ENCODE measurements at places on chromosomes 7 and 10. TPM values are rescaled to one million over a fixed set of nuclear protein-coding genes. Genes with fewer than 3 reads are reported as not detected.
A peak's percentile ranks its signal among the peaks of the same experiment; 100 is the strongest.

GRCh38 chr10:117551330-117552155, 9.0 kb downstream of the EMX2 start:
- no peaks in the 10 kb centered on the region for H3K36me3 ChIP-seq
- H3K27me3 ChIP-seq, result peaks cover 17% of the 10 kb centered on the region
- H3K27ac ChIP-seq, result no peak overlapping the region
- no peak for DNase-seq
- H3K4me3 ChIP-seq, result no peak overlapping the region

The C10orf67 gene
- not detected for total RNA-seq

The UMAD1 gene
- 12.7 TPM for total RNA-seq

The FAM221A gene
- 2.2 TPM for total RNA-seq

DNA sequence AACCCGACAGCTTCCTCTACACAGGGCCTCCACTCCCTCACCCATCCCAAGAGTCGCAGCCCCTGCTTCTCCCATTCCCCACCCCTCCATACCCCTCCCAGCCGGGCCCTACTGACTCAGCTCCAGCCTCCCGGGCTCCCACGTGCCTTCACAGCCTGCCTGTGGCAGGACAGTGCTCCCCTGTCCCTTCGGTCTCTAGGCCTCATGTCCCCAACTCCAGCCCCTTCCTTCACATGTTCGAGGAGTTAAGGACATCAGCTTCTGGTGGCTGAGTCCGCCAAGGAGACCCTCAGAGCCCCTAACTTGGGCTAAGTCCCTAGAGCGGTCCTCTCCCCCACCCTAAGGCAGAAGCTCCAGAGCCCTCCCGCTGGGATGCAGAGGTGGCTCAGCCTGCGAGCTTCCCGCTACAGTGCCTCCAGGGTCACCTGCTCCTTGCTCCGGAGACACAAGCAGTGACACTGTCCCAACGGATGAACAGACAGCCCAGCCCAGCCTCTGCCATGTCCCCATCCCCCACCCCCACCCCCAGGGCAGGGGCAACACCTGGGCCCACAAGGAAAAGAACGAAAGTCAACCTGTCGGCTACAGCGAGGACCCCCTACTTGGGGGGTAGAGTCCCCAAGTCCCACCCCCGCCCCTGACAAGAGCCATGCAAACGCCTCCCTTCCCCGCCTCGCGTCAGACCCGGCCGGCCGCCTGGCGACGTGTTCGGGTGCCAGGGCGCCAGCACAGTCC, 716 bp downstream of the SMARCD3 start:
- no peaks in the 10 kb centered on the region for H3K27me3 ChIP-seq
- H3K4me1 ChIP-seq, result peaks cover 40% of the 10 kb centered on the region
- peak overlapping the region; percentile 79 for H3K27ac ChIP-seq
- no peak for DNase-seq

The RET gene
- 5.9 TPM for total RNA-seq

The C10orf105 gene
- not detected for total RNA-seq

GRCh38 chr10:84059526-84059925, 79.8 kb upstream of the GHITM start:
- no peak for DNase-seq
- H3K4me3 ChIP-seq, result no peak overlapping the region
- no peak overlapping the region for H3K27ac ChIP-seq
- no peaks in the 10 kb centered on the region for H3K36me3 ChIP-seq
- peaks cover 54% of the 10 kb centered on the region for H3K27me3 ChIP-seq
- no peaks in the 10 kb centered on the region for H3K4me1 ChIP-seq

The CDHR3 gene
- 5.5 TPM for total RNA-seq

The PODXL gene
- 37.5 TPM for total RNA-seq

The DUS4L gene
- 12.6 TPM for total RNA-seq

DNA sequence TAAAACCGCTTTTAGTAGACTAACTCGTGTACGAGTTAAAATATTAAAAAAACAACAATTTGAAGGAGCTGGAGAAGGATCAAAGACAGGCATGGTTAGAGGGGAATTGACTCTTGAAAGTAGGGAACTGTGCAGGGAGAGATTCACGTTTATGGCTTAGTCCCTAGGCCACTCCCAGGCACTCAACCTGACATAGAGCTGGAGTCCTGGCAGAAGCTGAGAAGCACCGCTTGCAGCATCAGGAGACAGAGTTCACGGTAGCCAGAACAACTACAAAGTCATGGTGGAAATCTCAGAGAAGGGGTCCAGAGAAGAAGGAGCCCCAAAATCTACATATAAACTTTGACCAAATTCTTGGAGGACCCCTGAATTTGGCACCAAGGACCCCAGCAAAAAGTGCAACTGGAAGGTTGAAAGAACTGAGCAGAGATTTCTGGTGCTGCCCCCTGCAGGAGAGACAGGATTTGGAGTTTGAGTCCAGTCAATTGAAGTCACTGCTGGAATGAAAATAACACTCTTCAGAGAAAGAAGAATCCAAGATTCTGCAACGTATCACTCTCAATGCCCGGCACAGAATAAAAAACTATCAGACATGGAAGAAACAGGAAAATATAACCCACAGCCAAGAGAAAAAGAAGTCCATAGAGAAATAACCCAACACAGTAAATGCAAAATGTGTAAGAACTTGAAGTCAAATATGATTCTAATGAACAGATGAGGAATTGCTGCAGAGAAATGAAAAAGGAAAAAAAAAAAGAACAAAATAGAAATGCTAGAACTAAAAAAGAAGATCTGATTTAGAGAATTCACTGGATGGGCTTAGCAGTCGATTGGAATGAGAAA, 493.3 kb upstream of the PODXL start:
- H3K4me1 ChIP-seq, result no peaks in the 10 kb centered on the region
- H3K4me3 ChIP-seq, result no peak overlapping the region
- DNase-seq, result peak; percentile 16
- no peak overlapping the region for H3K27ac ChIP-seq
- peaks cover 40% of the 10 kb centered on the region for H3K27me3 ChIP-seq

GRCh38 chr7:146414937-146415336, 298.3 kb downstream of the CNTNAP2 start:
- no peaks in the 10 kb centered on the region for H3K27me3 ChIP-seq
- no peak overlapping the region for H3K27ac ChIP-seq
- no peaks in the 10 kb centered on the region for H3K36me3 ChIP-seq
- DNase-seq, result no peak
- H3K4me3 ChIP-seq, result no peak overlapping the region

DNA sequence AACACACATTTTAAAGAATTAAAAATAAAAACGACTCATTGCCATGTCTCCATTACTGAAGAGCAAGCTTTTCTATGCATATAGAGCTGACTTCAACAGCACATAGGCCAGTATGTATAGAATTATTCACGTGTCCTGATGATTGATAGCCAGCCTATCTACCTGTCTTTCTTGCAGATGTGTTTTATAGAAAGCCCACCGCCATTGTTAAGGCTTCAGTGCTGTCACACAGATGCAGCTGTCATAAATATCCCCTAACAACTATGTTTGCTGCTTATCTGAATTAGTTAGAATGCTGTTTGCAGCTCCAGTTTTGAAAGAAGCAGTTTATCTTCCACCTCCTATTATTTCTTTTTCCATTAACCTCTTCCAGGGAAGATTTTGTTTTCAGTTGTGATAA, 235.9 kb downstream of the SLC25A13 start:
- H3K4me3 ChIP-seq, result no peak overlapping the region
- peaks cover 30% of the 10 kb centered on the region for H3K27me3 ChIP-seq
- no peak for DNase-seq

The GIMAP5 gene
- 0.57 TPM for total RNA-seq

DNA sequence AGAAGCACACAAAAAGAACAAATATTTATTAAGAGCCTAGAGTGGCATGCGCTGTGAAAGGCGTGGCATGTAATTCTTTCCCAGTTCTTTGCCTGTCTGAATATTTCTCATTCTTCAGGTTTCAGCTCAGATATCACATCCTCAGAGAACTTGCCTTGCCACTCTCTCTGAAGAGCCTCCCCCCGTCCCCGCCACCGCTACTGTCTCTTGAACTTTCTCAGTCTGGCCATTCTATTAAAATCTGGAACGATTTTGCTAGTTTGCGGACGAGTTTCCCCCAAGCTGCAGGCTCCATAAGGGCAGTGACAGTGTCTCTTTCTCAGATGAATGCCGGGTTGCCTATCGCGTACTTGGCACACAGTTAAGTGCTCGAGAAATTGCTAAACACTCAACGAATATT, 787 bp upstream of the PLEKHA1 start:
- no peak for DNase-seq
- H3K27me3 ChIP-seq, result no peaks in the 10 kb centered on the region
- peak overlapping the region; percentile 75 for H3K4me3 ChIP-seq
- no peak overlapping the region for H3K27ac ChIP-seq

- no peaks in the 10 kb centered on the region for H3K36me3 ChIP-seq
- no peak for DNase-seq
- H3K4me3 ChIP-seq, result no peak overlapping the region
- H3K27me3 ChIP-seq, result peaks cover 14% of the 10 kb centered on the region
- no peaks in the 10 kb centered on the region for H3K4me1 ChIP-seq
Measured at GRCh38 chr10:7480742-7481367, 70.0 kb upstream of the SFMBT2 start.

- H3K36me3 ChIP-seq, result no peaks in the 10 kb centered on the region
- DNase-seq, result no peak
- H3K27me3 ChIP-seq, result peaks cover 19% of the 10 kb centered on the region
- H3K27ac ChIP-seq, result no peak overlapping the region
Measured at GRCh38 chr10:43959364-43960134, 310.9 kb upstream of the ZNF32 start.

The TAS2R4 gene
- total RNA-seq, result 1.2 TPM

GRCh38 chr10:71246591-71247413, 34.4 kb downstream of the UNC5B start:
- peak overlapping the region; percentile 30 for H3K4me3 ChIP-seq
- H3K27me3 ChIP-seq, result no peaks in the 10 kb centered on the region
- no peaks in the 10 kb centered on the region for H3K36me3 ChIP-seq
- H3K27ac ChIP-seq, result peak overlapping the region; percentile 67
- DNase-seq, result peak; percentile 56

DNA sequence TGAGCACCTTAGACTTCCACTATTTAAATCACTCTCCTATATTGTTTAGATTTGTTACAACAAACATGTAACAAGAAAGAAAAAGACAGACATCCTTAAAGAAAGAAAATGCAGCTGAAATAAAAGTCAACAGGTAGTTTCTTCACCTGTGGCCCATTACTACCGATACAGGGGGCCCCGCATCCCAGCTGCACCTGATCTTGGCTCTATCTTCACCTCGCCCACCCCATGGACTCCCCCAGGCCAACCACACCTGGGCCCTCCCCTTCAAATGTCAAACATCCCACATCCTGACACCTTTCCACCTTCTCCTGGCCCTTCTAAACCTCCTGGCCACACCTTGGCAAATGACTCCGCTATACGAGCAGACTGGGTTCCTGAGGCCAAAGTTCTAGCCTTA, 7.0 kb downstream of the DDX56 start:
- peaks cover 23% of the 10 kb centered on the region for H3K4me1 ChIP-seq
- DNase-seq, result no peak
- no peaks in the 10 kb centered on the region for H3K27me3 ChIP-seq
- H3K27ac ChIP-seq, result no peak overlapping the region
- peaks cover 60% of the 10 kb centered on the region for H3K36me3 ChIP-seq

DNA sequence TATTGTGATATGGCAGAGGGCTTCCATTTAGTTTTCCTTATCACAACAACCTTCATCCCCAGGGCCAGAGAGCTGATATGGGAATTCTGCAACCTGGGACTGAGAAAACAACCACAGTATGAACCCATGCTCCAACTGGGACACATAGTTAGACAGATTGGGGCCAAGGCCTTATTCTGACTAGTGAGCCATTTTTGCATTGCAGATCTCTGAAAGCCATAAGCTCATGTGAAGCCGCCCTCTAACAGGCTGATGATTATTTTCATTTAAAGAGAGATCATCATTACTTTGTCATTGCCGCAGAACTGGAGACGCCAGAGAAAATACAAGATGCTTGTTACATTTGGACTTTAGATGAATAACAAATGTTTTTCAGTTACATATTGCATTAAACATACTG, 791.7 kb upstream of the POM121L12 start:
- H3K4me3 ChIP-seq, result no peak overlapping the region
- no peaks in the 10 kb centered on the region for H3K36me3 ChIP-seq
- DNase-seq, result no peak
- H3K27me3 ChIP-seq, result no peaks in the 10 kb centered on the region
- H3K4me1 ChIP-seq, result no peaks in the 10 kb centered on the region

- no peak overlapping the region for H3K27ac ChIP-seq
- H3K36me3 ChIP-seq, result no peaks in the 10 kb centered on the region
- no peaks in the 10 kb centered on the region for H3K4me1 ChIP-seq
Measured at GRCh38 chr10:132385389-132385667, 11.7 kb upstream of the PWWP2B start.

The JAKMIP3 gene
- 0.17 TPM for total RNA-seq

- H3K27me3 ChIP-seq, result no peaks in the 10 kb centered on the region
- no peak overlapping the region for H3K27ac ChIP-seq
- H3K4me1 ChIP-seq, result peaks cover 8% of the 10 kb centered on the region
- H3K4me3 ChIP-seq, result no peak overlapping the region
Measured at GRCh38 chr7:55360486-55360885, 4.7 kb upstream of the LANCL2 start.

- H3K4me1 ChIP-seq, result peaks cover 7% of the 10 kb centered on the region
- no peaks in the 10 kb centered on the region for H3K27me3 ChIP-seq
- no peak overlapping the region for H3K4me3 ChIP-seq
- H3K36me3 ChIP-seq, result no peaks in the 10 kb centered on the region
- no peak for DNase-seq
Measured at GRCh38 chr7:19984231-19984632, 210.8 kb upstream of the TMEM196 start.

- no peaks in the 10 kb centered on the region for H3K36me3 ChIP-seq
- H3K27me3 ChIP-seq, result no peaks in the 10 kb centered on the region
Measured at GRCh38 chr10:118742032-118742431, 12.7 kb downstream of the CACUL1 start.

The LBX1 gene
- total RNA-seq, result not detected

DNA sequence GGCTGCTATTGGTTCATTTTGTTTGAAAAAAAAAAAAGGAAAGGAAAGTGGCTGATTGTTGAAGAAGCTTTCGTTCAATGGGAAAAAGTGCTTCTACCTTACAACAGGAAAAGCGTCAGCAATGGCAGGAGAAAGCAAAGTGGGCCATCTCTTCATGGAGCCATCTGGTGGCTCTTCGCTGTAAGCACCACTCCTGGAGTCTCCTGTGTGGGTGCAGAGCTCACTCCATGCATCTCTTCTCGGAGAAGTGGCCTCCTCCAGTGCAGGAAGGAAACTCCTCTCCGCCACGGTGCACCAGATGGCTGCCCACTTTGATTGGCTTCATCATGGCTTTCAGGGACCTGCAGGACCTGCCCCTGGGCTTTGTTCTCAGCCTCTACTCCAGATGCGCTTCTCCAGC, 250.9 kb downstream of the PTEN start:
- no peaks in the 10 kb centered on the region for H3K27me3 ChIP-seq
- H3K4me3 ChIP-seq, result no peak overlapping the region
- DNase-seq, result peak; percentile 35
- H3K4me1 ChIP-seq, result peaks cover 10% of the 10 kb centered on the region
- H3K27ac ChIP-seq, result no peak overlapping the region

DNA sequence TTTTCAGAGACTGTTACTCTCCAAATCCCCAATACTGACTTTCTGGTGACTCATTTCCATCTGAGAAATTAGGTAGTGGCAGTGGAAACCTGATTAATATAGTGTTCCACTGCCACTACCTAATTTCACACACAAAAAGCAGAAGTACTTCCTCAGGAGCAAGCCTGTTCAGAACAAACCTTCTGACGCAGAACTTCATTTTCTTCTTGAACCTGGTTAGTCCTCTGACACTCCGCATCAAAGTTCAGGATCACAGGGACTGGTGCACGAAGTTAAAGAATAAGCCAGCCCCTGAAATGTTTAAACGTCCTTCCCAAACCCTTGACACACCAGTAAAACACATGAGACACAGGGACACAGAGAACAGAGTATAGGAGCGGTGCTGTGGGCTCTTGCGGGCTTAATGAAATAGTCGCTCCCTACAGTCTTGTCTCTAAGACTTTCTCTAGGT, 4.4 kb downstream of the WDR91 start:
- no peaks in the 10 kb centered on the region for H3K36me3 ChIP-seq
- no peak overlapping the region for H3K4me3 ChIP-seq
- no peak overlapping the region for H3K27ac ChIP-seq
- H3K27me3 ChIP-seq, result no peaks in the 10 kb centered on the region

Data from HCT116 (cell line).